Fibroblast of skin of abdomen (primary cell): ENCODE measurements at places on chromosomes 3 and 15.

GRCh38 chr15:70054884-70055387 lies 42.8 kb downstream of the TLE3 start:
- no peak for DNase-seq

DNA sequence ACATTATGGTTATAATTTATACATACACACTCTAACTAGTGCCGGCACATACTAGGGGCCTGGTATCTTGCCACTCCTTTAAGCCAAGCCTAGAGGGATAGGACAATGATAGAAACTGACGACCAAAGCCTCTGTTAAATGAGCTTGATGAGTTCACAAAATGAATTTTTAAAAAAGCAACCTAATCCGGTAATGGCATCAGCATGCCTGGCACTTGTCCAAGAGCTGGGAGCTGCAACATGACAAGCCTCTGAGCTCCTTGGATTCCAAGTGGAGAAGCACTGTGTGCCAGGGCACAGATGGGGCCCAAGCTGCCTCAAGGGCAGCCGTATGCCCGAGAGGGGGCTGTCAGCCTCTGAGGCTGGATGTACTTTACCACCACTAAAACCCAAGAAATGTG lies 9.7 kb downstream of the ETV5 start:
- peak; percentile 80 for DNase-seq

GRCh38 chr3:33722191-33722590 lies 4.1 kb upstream of the CLASP2 start:
- peak; percentile 28 for DNase-seq

- DNase-seq: no peak
Measured at GRCh38 chr3:78906930-78907329, 860.9 kb downstream of the ROBO1 start.

DNA sequence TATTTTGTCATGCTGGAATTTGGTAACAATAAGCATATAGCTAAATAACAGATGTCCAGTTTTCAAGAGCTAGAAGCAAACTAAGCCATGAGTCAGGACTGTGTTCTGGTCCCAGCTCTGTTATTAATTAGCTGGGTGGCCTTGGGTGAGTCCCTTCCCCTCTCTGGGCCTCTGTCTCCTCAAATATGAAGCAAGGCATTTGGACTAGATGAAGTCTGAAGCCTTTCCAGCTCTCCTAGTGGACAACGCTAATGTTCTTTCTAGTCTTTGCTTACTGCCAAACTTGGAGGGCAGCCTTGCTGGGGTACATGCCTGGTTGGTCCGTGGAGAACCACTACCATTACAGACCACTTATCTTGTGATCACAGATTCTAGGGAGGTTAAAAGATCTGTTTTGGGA lies 127.6 kb downstream of the DUT start:
- peak; percentile 42 for DNase-seq

DNA sequence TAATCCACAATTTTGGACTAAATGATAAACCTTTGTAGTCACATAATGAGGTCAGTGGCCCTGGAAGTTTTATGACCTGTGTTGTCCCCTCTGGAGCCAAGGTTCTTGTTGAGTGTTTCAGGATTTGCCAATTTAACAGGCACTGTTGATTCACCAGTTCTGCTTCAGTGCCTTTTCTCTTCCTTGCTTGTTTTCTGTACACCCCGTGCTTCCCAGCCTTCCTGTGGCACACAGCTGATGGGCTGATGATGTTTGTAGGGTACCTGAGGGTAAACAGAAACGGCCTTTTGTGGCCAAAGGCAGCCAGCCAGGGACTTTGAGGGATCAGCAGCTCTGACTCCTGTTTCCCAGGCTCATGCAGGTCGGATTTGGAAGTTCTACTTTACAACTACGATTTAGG lies 13.3 kb downstream of the GYG1 start:
- no peak for DNase-seq

GRCh38 chr3:59245859-59246501 lies 196.2 kb upstream of the CFAP20DC start:
- DNase-seq: peak; percentile 80

DNA sequence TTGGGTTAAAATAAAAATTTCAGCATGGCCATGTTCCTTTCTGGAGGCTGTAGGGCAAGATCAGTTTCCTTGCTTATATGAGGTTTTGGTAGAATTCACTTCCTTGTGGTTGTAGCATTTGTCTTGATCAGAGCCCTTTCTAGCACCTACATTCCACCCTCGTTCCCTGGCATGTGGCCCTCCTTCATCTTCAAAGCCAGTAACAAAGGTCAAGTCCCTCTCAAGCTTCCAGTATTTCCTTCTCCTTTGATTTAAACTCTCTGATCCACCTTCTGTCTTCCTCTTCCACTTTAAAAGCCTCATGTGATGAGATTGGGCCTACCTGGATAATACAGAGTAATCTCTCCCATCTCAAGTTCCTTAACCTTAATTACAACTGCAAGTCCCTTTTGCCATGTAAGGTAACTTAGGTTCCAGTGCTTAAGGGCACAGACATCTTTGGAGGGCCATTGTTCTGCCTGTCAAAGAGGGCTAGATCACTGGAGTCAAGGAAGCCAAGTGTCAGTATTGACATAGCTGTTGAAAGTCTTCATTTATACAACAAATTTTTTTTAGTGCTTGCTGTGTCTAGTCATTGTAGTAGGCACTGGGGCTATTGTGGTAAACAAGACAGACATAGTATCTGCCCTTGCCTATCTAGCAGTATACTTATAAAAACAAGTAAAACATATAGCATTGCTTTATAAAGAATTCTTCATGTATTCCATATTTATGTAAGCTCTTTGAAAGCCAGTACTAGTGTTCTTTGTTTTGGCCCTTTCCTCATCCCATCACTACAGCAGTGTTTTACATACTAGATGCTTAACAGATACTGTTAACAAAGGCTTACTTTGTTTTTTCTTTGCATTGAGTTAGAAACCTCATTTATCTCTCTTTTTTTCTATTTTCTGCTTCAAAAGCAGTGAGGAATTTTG lies 40.7 kb downstream of the GLCE start:
- no peak for DNase-seq

DNA sequence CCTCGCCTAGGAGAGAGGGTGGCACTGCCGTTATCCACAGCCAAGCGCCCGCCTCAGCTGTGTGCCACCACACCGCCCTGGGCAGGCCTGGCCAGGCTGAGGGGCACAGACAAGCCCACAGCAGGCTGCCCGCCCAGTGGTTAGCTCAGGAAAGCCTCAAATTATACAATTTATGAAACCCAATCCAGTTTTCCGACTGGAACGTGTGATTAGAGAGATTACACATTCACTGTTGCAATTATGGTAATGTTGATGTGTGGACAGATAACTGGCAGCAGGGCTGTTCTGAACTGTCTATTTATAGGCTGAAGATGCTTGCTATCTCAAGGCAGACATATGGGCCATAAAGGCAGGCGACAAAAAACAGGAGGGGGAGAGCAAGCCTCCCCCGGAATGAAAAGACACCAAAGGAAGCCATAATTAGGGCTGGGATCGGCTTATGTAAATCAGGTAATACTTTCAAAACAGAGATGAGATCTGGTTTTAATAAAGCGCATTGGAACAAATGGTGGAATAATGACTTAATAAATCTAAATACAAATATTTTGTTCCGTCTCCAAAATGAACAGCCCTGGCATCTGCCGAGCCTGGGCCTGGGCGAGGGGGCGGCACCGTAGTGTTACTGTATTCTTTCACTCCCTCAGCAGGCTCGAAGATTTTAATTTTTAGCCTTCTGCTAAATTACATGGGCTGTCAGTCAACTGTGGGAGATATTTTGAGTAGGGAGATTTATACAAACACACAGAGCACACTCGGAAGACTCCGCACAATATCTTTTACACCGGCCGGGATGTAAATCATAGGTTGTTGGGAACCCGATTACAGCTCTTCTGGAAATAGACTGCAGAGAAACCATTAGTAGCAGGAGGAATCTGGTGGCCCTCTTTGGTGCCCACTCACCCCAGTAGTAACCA lies 103.1 kb upstream of the TLE3 start:
- no peak for DNase-seq

GRCh38 chr3:99474776-99475175 lies 163.6 kb upstream of the COL8A1 start:
- DNase-seq: no peak

- peak; percentile 67 for DNase-seq
Measured at GRCh38 chr15:70762469-70763119, 764 bp downstream of the UACA start.

GRCh38 chr3:133987136-133987535 lies 42.6 kb downstream of the SLCO2A1 start:
- no peak for DNase-seq

DNA sequence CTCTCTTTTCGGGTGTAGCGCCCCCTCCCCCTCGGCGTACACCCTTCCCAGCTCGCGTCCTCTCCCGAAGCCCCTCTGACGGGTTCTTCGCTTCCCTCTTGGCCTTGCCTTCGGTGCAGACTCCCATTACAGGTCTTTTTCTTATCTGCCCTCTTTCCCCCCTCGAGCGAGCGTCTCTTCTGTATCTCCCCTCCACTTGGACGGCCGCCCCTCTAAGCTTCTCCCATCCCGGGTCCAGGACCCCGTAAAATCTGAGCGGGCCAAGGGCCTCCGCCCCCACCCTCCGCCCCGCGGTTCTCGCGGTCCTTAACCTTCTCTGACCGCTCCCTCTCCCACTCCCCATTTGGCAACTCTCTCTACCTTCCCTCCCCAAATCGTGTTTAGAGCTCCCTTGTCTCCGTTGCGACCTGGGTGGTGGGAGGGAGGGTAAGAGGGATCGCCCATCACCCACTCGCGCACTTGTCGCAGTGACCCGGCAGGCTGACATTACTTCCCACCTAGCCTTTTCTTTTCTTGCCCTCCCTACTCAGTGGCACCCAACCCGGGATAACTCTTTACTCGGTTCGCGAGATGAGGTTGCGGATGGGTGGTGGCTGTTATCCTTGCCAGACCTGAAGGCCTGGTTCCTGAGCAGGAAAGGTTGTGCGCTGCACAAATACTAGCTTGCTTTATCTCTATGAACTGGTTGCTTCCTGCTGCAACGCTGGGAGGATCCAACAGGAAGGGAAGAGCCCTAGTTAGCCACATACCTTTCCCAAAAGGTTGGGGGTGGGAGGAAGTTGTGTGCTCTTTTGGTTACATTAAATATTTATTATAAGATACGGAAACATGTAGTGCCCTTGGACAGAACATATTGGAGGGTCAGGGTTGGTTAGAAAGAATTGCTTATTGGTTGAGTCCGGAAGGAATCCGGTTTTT lies 922 bp downstream of the RAB11A start:
- peak; percentile 18 for DNase-seq

DNA sequence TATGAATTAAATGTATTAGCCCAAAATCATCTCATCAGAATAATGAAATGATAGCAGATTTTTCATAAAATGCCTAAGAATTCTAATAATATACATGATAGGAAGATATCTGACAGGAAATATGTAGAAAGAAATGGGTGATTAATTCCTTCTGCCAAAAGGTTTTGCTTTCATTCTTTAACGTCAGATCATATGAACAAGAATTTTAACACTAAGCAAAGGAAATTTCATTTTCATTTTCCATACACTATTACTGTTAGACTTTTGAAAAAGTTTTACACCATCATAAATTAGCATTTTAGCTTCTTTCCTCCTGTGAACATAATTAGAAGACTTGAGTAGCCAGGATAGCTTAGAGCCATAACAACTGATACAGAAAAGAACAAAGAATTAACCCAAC lies 1099.9 kb downstream of the NSUN3 start:
- DNase-seq: no peak

- DNase-seq: no peak
Measured at GRCh38 chr3:170699158-170700053, 113.5 kb upstream of the SLC7A14 start.

DNA sequence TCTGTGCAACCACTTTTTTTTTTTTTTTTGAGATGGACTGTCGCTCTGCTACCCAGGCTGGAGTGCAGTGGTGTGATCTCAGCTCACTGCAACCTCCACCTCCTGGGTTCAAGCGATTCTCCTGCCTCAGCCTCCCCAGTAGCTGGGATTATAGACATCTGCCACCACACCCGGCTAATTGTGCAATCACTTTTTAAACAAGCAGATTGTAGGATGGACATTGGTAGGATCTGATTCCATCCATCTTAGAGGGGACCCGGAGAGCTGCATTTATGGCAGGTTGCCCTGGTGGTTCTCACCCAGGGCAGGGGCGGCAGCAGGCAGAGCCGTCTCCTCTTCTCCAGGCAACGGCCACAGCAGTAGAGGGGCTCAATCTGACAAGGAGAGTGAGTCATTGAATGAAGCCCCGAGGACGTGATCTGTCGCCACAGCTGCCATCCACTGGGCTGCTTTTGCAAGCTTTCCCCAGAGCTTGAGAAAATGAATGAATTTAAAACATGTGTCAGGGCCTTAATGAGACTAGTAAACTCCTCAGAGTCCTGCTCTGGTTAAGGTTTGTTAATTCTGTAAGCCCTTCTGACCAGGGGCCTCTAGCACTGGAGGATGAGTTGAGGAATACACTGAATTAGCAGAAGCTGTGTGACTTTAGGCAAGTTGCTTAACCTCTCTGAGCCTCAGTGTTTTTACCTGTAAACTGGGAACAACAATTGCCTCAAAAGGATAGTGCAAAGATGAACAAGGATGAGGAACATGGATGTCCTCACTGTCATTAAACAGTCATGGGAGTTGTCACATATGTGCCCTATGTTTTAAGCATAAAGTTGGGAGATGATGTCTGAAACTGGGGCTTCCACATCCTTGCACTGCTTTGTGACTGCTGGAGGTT lies 129.1 kb downstream of the ASB7 start:
- peak; percentile 47 for DNase-seq

DNA sequence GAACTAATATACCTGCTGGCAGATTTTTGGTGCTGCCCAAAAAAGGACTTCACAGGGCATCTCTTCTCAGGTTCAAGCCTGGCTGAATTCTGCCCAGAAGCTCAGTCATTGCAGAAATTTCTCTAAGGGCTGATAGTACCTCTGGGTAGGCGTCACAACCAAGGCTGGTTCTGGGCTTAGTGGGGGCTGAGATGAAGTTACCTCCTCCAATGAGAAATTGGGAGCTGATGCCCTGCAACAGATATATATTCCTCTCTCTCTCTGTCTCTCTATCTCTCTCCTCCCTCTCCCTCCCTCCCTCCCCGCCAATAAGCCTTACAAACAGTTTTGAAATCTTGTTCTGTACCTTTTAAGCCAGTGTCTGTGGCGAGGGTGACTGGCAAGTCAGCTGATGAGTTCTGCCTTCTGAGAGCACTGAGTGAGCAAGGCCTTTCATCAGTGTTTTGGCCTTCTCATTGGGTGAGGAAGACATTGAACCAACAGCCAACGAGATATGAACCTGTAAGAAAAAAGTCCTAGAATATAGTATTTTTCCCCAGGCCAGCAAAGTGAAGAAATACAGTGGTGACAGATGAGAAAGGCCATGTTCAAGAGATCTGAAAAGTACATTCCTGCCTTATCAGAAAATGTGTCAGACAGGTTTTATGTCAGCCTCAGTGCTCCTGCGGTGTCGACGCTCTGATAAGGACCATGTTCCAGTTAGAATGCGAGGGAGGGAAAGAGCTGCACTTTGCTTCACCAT lies 45.5 kb downstream of the TMEM39A start:
- DNase-seq: no peak

GRCh38 chr3:13642597-13642996 lies 93.7 kb downstream of the FBLN2 start:
- no peak for DNase-seq
